ENCODE measurements at places on chromosomes 11 and 22.

GRCh38 chr11:75982309-75982708 is 167.3 kb downstream of the UVRAG start:
- DNase-seq: no peak

- peak; percentile 50 for DNase-seq
These were observed 11.0 kb upstream of the PTPN5 start for GRCh38 chr11:18802381-18803257.

DNA sequence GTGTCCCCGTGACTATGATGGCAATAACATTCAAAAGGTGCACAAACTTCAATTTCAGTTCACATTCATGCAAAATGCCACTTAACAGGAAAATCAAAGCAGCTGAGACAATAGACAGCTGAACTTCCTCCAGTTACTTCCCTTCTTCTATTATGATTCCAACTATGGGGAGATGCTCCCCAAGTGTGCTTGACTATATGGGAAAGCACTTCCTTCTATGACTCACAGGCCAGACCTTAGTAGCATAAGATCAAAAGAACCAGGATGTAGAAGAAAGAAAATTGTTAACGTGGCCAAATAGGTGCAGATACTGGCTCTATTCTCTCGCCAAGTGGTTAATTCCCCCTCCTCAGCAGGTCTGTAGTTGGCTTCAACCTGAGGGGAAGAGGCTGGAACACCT is 7.8 kb upstream of the FAT3 start:
- no peak for DNase-seq

DNA sequence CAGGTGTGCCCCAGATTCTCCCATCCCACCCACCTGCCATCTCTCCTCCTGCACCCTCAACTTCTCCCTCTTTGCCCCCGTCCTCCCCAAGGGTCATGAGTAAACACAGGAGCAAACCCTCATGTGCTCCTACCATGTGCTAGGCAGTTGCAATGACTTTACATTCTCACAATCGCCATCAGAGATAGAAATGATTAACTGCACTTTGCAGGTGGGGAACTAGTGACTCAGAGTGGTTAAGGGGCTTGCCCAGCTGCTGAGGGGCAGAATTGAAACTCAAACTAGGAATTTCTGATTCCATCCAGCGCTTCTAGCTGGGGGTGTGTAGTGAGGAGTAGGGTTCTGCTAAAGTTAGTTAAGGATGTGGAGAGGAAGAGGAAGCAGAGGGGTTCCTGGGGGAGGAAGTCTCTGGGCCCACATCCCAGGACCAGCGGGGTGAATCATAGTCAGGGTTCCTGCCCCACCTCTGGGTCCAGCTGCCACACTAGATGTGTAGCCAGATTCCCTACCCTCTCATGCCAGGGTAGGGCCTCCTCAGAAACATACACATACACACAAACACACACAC is 16.0 kb upstream of the PRG2 start:
- DNase-seq: peak; percentile 75

DNA sequence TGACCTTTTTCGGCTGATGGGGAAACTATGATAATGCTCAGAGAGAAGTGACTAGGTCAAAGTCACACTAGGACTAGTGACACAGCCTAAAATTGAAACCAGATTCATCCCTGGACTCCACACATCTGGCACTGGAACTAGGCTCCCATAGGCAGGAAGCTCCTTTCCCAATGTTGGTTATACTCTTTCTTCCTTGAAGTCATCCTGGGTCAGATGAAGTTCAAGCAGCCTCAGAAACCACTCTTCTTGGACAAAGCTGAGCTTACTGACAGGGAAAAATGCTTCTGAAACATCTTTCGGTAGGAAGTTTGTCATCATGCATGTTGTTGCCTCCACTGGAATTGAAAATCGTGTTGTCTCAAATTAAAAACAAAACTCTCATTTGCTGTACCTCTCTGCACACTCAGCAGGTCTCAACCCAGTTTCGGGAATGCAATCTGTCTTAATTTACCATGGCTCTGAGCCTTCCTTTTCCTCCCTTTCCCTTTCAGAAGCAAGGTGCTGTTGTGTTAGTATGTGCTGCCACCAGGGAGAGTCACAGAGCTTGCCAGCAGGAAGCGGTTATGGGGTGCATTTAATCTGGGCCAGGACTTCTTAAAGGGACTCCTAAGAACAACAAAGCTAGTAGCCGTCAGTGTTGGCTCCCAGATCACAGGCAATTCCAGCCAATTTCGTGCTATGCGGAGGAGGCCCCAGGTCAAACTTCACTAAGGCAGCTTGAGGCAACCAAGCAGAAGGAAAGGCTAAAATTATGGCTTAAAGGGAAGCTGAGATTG is 384.8 kb downstream of the TENM4 start:
- DNase-seq: no peak

GRCh38 chr11:107847184-107847583 is 11.4 kb downstream of the SLC35F2 start:
- no peak for DNase-seq

- DNase-seq: no peak
These were observed 61.8 kb downstream of the SGSM3 start for GRCh38 chr22:40432157-40432556.

- DNase-seq: no peak
These were observed 34.1 kb upstream of the IL18BP start for GRCh38 chr11:71964641-71965040.

- DNase-seq: no peak
These were observed 22.4 kb downstream of the SLC22A6 start for GRCh38 chr11:62962391-62962790.

DNA sequence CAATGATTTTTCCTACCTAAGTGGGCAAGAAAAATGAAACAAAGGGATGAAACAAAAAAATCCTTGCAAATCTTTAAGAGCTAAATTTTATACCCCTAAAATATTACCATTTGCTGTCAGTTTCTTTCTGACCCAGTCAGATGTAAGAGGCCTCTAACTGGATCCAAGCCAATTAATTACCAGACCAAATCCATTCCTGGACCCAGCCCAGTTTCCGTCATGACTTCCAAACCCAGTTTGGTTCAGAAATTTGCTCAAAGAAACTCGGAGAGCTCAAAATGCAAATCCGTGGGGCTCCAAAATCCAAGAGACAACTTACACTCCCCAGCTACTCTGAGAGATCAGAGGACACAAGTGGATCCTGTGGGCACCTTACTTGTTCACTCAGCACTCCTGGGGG is 46.8 kb downstream of the TRIM44 start:
- no peak for DNase-seq

- DNase-seq: no peak
These were observed 12.4 kb downstream of the PLEKHA7 start for GRCh38 chr11:17001806-17002205.

DNA sequence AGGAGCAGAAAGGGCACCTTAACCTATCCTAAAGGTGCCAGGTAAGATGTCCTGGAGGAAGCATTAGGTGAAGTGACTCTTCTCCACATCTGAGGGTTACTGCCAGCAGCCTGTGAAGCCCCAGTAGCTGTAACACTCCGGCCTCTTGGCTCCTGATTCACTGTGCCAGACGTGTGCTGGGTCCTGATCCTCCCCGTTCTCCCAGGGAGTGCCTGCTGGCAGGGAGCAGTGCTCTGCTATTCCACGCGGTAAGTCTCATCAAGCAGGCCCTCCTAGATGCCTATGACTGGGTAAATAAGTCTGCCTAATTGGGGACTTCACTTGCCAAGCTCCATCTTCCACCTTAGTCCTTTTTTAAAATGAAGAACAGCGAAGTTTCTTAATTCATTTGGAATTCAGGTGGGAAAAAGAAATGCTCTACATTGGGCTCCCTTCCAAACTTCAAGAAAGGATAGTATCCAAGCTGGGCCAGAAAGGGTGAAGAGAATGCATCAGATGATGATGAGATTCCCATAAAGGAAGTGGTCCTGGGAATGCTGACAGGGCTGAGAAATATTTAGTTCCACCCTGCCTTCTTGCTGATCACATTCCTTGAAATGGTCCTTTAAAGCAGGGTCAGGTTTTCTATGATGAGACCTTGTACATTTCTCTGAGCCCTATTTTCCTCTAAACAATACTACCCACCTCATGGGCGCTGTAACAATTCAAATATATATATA is 188.0 kb downstream of the MAML2 start:
- no peak for DNase-seq
